ENCODE measurements at places on chromosomes 1 and 21. TPM values are rescaled to one million over a fixed set of nuclear protein-coding genes. Genes with fewer than 3 reads are reported as not detected.

The TIPRL gene
- total RNA-seq = 23.5 TPM

DNA sequence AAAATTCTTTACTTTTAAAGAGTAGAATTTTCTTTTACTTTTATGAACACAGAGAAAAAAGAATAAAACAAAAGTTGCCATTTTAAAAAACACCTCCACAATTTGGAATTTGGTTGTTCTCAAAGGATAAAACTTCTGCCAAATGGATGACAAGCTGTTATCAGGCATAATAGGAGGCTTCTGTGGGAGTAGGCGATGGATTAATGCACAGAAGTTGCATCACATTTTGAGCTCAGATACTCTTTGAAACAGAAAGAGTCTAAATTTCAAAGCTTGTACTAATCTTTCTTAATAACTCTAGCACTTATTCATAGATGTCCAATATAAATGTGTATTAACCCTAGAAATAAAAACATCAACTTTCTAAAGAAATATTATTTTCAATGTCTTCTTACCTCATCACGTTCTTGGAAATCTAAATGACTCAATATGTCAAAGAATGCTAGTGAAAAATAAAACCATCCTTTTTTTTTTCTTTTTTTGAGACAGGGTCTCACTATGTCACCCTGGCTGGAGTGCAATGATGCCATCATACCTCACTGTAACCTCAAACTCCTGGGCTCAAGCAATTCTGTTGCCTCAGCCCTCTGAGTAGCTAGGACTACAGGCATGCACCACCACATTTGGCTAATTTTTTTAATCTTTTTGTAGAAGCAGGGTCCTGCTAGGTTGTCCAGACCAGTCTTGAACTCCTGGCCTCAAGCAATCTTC, 112.8 kb upstream of the USP25 start:
- no peak for DNase-seq

The PRMT2 gene
- 170 TPM for total RNA-seq

GRCh38 chr1:209587789-209588188, 4.3 kb downstream of the CAMK1G start:
- DNase-seq = no peak

DNA sequence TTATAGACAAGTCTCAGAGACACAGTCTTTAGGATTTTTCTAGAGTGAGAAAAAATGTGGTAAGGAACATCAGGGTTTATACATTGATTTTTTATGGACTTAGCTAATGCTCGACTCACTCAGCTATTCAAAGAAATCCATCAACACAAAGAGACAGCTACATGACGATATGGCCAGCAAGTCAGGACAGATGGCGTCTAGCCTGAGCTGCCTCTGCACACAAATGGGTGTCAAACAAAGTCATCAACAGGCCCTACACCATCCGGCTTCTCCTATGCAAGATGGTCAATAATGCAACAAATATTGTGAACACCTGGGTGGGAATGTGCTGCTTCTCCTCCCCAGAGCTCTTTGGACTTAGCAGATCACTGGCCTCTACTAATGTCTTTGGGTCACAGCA, 13.3 kb upstream of the ERICH3 start:
- no peak for DNase-seq
